Ovary (tissue), 10 donors: ENCODE measurements at places on chromosomes 1 and 21. TPM values are rescaled to one million over a fixed set of nuclear protein-coding genes. Genes with fewer than 3 reads are reported as not detected.

PLPP3 gene
- 183 TPM for total RNA-seq

TRMT1L gene
- total RNA-seq, result 21.3 TPM

S100A1 gene
- total RNA-seq, result 8.1 TPM

POU3F1 gene
- not detected for total RNA-seq

REN gene
- 10.1 TPM for total RNA-seq

RIMS3 gene
- total RNA-seq, result 7.8 TPM

SPRR3 gene
- not detected for total RNA-seq

NBPF20 gene
- total RNA-seq, result 3.3 TPM

TAS1R3 gene
- total RNA-seq, result 0.24 TPM

OR2T33 gene
- total RNA-seq, result not detected

MYCL gene
- total RNA-seq, result 2.2 TPM

NLRP3 gene
- 1.3 TPM for total RNA-seq

PRAMEF8 gene
- total RNA-seq, result not detected

LCE3E gene
- total RNA-seq, result not detected

PGBD5 gene
- total RNA-seq, result 2.6 TPM
